ENCODE measurements at places on chromosomes 4 and X.

DNA sequence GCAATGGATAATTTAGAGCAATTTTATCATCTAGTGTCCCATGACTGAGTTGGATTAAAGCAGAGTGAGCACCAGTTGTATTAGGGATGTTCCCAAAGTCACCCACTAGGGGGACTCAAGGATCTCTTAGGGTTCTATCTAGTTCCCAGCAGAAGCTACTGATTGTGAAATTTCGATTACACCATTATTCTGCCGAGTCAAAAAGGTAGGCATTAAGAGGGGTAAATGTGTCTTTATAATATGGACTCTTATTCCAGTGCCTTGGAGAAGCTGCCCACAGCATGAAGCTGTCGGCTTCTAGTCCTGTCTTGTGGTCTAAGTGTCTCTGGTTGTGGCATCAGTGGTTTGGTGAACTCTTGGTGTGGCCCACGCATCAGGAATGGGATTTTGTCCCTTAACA, 53.3 kb downstream of the RGS12 start:
- peak; percentile 84 for DNase-seq

- peak; percentile 7 for DNase-seq
These were observed 187.5 kb upstream of the ANK2 start for GRCh38 chr4:112861691-112862674.

DNA sequence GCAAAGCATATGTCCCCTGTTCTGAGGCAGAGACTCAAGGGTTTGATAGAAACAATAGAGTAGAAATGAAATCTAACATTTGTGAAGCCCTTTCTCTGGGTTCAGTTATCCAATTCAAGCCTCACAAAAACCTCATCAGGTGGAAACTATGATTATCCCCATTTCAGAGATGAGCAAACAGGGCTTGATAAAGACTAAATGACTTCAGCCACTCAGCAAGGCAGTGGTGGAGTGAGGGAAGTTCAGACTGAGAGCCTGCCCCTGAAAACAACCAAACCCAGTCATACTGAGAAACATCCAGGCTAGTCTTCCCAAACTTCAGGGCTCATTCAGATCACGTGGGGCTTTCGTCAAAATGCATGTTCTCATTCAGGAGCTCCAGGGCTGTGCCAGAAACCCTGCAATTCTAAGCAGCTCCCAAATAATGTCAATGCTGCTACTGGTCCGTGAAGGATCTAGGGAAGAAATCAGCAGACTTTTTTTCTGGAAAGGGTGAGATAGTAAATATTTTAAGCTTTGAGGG, 109.6 kb upstream of the KIT start:
- DNase-seq, result no peak

- no peak for DNase-seq
These were observed 307.5 kb upstream of the FAM241A start for GRCh38 chr4:111837761-111838160.

DNA sequence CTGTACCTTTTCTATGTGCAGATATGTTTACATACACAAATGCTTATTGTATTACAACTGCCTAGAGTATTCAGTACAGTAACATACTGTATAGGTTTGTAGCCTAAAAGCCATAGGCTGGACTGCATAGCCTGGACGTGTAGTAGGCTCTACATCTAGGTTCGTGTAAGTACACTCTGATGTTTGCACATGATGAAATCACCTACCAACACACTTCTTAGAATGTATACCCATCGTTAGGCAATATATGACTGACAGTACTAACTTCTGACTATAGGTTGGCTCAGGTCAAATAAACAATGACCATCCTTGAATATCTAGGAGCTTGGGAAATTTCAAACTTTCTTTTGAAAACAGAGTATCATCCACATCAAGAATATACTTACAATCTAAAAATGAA, 139.0 kb downstream of the CORIN start:
- DNase-seq, result no peak

GRCh38 chr4:110516106-110516922, 40.4 kb downstream of the ENPEP start:
- DNase-seq, result peak; percentile 79

DNA sequence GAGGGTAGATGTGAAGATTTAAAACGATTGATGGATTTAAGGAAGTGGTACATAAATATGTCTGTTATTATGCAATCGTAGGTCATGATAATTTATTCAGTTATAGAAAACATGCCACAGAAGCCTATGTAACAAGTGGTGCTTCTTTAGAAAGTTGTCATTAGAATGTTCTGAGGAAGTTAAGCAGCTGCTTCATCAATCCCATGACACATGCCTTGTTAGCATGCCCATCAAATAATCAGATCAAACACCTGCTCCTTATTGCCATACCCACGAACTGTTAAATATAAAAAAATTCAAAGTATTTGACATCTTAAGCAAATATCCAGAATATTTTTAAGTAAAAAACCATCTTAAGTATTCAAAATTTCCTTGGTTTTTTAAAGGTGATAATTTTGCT, 76.4 kb upstream of the MYOZ2 start:
- DNase-seq, result no peak

DNA sequence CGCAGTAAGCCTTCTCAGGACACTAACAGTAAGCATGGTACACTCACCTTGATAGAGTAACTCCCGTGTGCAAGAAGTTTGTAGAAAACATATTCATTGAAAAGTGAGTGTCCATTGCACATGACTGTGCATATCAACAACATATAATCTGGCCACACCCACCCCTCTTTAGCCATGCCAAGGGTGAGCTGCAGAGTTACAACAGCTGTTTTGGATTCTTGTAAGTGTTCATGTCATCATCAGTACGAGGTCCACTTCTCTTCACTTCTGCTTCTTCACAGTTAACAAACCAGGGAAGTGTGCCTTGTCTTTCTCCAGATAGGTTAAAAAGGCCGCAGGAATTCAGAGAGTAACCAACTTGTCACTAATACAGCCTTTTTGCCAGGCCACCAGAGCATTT, 116.6 kb downstream of the IRF2 start:
- no peak for DNase-seq

- DNase-seq, result no peak
These were observed 159.7 kb downstream of the ARHGAP10 start for GRCh38 chr4:147891476-147892115.

- DNase-seq, result no peak
These were observed 59.2 kb upstream of the TMEM164 start for GRCh38 chrX:109943740-109944092.

All from astrocyte of the hippocampus (primary cell).